ENCODE measurements at places on chromosomes 6 and 20.

- DNase-seq = no peak
Measured at GRCh38 chr20:51623255-51623654, 80.7 kb upstream of the NFATC2 start.

- DNase-seq = no peak
Measured at GRCh38 chr6:22149501-22150367, 147.1 kb downstream of the PRL start.

DNA sequence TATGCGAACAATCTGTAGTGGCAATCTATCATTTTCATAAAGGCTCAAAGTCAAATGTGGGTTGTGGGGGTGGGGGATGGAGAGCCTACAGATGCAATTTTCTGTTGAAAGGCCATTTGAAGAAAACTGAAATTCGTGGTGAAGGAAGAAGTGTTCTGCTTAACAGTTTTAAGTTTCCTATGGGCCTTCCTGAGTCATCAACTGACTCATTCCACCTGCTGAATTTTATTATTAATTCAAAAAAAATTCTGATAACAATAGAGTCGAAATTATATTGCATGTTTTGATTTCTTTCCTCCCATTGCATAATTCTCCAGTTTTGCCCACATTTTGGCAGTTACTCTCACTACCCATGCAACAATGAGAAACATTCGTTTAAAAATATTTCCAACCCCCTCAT is 622.3 kb upstream of the ARID1B start:
- DNase-seq = no peak

DNA sequence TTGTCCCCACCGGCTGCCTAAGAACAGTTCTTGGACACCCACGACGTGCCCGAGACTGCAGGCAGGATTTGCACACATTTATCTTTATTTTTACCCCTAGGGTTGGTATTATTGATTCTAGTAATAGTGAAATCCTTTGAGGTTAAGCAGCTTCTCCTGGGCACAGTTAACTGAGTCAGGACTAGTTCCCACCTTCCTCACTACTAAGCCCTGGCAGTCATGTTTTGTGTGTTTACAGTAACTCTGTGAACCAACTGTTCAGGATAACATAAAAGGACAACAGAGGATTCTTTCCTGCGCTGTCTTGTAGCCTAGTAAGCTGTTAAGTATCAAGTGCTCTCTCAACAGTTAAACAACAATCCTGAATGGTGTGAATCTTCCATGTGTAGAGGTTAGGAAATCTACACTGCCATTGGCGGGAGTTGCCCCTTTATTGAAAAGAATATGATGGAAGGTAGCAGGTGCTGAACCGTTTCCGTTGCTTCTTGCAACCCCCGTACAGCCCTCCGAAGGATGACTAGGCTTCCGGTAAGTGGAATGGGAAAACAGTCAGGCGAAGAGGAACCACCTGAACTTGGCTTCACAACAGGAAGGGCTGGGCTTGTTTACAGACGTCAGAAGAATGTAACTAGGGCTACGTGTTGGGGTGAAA is 979 bp upstream of the SOD2 start:
- peak; percentile 83 for DNase-seq

GRCh38 chr20:2709205-2709981 is 16.8 kb downstream of the EBF4 start:
- DNase-seq = no peak
